ENCODE measurements at places on chromosomes 13 and 19.
A peak's percentile ranks its signal among the peaks of the same experiment; 100 is the strongest.

DNA sequence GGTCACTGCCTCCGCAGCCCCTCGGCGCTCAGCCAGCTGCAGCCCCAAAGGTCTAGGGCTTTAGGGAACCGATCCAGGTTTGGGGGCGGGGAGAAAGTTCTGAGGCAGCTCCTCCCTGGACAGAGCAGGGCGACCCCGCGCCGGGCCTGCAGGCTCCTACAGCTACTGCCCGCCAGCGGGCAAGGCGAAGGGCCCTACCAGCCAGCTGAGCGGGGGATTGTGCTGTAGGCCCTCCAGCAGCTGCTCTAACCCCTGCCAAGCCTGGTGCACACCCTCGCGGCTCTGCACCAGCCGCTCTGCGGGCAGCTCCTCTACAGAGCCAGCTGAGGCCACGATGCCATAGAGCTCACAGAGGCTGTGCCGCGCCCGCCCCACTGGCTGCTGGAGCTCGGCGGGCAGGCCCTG is 14.0 kb downstream of the PLIN4 start:
- no peak for DNase-seq

DNA sequence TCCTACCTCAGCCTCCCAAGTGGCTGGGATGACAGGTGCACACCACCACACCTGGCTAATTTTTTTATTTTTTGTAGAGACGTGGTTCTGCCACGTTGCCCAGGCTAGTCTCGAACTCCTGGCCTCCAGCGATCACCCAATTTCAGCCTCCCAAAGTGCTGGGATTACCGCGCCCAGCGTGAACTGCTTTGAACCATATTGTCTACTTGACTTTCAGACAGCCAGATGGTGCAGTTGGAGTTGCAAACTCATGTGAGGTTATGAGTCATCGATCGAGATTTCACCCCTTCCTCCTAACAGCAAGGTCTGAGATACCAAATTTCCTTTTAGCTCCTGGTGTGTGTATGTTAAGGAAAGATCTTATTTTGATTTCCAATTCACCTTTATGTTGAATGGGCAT is 2.7 kb downstream of the SLC27A1 start:
- DNase-seq: peak; percentile 27

DNA sequence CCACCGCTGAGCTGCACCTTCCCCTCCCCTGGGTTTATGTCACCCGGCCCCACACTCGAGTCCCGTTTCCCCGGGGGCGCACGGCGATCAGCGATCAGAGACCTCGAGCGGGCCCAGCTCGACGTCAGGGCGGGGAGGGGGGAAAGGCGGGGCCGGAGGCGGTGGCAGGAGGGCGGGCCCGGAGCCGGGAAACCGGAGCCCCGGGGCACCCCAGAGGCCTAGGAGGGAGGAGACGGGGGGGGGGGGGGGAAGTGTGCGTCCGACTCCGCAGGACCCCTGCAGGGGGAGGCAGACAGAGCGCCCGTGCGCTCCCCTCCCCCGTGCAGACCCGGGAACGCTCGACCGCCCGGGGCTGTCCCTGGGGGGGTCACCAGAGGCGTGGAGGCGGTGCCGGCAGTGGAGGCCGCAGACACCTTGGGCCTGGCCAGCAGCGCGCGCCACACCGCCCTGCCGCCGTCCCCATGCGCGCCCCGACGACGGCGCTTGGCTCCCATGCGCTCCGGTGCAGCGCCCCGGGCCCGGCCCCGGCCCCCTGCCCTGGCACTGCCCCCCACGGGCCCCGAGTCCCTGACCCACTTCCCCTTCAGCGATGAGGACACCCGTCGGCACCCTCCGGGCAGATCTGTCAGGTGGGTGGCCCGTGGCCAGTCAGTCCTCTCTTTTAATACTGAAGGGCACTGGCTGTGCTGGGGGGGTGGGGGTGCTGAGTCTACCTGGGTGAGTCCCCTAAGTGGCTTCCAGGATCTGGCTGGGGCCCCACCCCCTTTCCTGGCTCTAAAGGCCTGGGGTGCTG is 11.8 kb downstream of the PDE4A start:
- peak; percentile 61 for DNase-seq

DNA sequence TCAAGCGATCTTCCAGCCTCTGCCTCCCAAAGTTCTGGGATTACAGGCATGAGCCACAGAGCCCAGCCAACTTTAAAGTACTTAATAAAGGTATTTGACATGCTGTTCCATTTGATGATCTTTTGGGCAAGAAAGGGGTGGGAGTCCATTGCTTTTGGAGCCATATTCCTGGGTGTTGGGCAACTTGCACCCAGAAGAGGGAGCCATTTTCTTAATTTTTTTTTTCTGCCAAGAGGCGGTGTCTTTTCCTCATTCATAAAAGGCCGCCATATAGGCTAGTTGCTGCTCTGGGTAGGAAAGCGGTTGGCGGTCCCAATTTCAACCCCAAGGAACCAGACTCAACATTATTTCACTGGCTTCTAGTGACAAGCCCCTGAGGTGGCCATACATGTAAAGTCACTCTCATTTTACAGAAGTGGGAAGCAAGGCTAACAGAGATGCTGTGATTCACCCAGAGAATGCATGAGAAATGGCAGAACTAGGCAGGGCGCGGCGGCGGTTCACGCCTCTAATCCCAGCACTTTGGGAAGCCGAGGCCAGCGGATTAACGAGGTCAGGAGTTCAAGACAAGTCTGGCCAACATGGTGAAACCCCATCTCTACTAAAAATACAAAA is 139.6 kb downstream of the CACNA1A start:
- DNase-seq: no peak

- DNase-seq: no peak
These were observed 23.6 kb downstream of the PROZ start for GRCh38 chr13:113182046-113182445.

DNA sequence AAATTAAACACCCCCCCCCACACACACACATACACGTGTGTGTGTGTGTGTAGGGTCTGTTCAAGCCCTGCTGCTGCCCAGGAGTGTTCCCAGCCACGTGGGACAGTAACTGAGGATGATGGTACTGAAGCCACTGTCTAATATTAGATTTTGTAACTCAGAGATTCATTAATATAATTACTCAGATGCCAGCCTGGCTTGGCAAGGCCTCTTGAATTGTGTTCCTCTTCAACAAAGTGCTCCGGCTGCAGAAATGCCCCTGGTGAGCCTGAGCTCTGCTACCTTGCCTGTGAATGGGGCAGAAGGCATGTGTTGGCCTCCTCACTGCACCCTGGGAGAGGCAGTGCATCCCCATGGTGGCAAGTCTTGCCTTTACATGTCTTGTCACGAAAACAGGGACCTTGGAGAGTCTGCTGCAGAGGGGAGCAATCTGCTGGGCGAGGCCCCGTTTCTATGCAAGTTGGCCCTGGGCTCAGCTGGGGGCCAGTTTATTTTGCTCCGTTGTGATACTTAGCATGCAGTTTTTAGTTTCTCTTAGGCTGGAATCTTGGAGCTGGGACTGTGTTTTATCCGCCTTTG is 44.0 kb downstream of the NFIX start:
- no peak for DNase-seq

DNA sequence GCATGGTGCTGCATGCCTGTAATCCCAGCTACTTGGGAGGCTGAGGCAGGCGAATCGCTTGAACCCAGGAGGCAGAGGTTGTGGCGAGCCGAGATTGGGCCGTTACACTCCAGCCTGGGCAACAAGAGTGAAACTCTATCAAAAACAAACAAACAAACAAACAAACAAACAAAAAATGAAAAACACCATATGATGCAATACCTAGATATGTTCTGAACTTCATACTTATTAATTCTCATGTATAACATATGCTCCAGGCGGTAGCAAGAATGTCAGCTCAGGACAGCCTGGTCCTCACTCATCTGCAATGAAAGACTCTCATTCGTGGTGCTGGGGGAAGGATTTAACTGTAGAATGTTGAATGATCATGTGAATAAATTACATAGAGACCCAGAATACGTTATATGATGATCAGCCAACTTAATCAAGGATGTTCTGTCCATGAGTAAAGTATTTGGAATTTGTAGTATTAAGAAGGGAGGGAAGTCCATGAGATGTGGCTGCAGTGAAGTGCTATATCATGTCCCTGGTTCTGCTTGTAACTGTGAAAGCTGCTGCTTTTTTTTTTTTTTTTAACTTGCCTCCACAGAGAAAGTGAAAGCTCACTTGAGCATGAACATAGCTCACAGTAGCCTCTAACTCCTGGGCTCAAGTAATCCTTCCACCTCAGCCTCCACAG is 206.8 kb downstream of the UQCRFS1 start:
- no peak for DNase-seq

DNA sequence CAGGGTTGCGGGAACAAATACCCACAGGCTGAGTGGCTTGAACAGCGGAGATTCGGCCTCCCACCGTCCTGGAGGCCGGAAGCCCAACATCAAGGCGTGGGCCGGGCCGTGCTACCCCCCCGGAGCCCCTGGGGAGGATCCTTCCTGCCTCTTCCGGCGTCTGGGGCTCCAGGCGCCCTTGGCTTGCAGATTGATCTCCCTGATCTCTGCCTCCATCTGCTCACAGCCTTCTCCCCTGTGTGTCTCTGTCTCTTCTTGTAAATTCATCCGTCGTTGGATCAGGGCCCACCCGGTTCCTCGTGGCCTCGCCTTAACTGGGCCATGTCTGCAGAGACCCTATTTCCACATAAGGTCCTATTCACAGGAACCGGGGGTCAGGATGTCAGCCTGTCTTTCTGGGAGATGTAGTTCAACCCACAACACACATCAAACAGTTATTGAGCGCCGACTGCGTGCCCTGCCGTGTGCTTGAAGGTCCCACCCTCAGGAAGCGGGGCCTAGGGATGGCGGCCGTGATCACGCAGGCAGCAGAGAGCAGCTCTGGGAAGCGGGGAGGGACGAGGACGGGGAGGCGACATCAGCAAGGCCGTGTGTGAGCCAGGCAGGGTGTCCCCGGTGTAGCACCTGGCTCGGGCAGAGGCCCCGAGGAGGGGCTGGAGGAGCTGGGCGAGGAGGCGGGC is 21.3 kb downstream of the HCN2 start:
- DNase-seq: peak; percentile 60

GRCh38 chr13:29976535-29976934 is 126.1 kb upstream of the UBL3 start:
- DNase-seq: no peak

GRCh38 chr19:46818812-46819211 is 30.4 kb upstream of the SLC1A5 start:
- no peak for DNase-seq

DNA sequence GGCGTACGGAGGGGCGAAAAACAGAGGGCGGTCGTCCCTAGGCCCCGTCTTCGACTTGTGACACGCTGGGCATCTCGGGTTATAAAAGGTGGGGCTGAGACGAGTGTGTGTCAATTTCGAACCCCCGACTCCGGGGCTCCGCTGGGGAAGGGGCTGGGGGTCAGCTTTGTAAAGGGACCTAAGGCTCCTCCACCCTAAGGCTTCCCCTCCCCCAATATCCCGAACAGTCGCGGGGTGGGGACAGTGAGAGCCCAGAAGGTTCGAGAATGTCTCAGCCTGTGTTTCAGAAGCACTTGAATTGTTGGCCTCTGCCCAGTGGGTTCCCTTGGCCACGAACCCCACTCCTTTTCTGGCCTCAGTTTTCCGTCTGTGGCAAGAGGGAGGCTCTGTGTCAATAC is 450 bp downstream of the SELENOW start:
- DNase-seq: peak; percentile 11

GRCh38 chr19:38838986-38839761 is 7.6 kb upstream of the ECH1 start:
- DNase-seq: no peak

DNA sequence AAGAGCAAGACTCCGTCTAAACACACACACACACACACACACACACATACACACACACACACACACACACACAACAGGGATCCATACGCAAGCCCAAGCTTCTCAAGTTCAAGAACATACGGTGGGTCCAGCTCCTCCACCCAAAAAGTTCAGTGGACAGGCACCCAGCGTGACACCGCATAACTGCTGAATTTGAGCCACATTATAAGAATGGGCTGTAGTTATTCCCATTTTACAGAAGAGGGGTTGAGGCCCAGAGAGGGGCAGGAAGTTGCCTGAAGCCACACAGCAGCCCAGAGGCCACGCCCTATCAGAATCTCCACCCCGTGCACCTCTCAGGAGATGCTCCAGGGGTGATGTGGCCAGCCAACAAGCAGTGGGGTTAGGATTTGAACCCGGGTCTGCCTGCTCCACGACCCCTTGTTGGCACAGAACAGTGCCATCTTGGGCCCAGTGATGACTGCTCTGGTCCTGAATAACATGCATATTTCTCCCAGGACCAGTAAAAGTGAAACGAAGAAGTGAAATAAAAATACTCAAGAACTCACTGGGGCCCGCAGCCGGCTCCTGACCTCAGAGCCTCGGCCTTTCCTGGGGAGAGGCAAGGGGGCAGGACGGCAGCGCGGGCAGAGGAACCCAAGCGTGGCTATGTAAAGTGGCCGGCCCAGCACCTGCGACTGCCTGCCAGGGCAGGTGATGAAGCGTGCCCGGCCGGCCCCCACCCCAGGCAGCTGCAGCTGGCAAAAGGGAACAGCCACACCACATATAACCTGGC is 61.9 kb downstream of the AP1M1 start:
- DNase-seq: no peak

- DNase-seq: no peak
These were observed 145.5 kb downstream of the FOXO1 start for GRCh38 chr13:40520916-40521315.

GRCh38 chr13:77040835-77041234 is 13.9 kb upstream of the FBXL3 start:
- DNase-seq: no peak

DNA sequence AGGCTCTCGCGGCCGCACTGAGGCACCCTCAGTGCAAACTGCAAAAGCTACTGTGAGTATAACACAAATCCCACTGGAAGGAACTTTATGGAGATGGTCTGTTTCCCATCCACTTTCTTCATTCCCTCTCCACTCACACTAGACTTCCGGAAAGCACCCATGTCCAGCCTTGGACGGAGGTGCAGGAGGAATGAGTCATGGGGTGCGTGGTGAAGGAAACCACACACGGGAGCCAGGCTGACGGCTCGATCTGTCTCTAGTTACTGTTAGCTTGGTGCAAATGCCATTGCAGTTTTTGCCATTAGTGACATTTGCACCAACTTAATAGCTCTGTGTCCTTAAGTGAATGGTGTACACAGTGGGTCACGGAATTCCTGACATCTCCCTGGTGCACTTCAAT is 14.6 kb downstream of the NLRP8 start:
- no peak for DNase-seq

DNA sequence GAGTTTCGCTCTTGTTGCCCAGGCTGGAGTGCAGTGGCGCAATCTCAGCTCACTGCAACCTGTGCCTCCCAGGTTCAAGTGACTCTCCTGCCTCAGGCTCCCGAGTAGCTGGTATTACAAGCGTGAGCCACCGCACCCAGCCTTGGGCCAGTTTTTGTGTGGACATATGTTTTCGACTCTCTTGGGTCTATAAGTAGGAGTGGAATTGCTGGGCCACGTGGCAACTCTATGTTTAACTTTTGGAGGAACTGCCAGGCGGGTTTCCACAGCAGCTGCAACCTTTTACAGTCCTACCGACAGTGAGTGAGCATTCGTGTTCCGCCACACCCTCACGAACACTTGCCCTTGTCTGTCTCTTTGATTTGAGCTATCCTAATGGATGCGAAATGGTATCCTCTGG is 44.9 kb downstream of the BICRA start:
- no peak for DNase-seq

DNA sequence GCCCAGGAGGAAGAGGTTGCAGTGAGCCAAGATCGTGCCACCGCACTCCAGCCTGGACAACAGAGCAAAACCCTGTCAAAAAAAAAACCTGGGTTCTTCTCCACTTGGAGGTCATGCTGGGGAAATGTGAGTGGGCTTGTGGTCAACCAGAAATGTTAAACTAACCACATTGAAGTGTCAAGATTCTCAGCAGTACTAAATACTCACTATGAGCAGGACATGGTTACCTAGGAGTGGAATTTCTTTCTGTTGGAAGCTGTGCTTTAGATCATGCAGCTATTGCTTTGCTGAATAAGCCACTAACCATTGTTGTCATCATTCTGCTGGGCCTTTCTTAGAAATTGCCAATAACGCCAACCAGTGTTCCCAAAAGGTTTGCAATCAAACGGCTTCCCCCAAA is 253.3 kb upstream of the TSHZ3 start:
- DNase-seq: no peak

Measured in CD4-positive, alpha-beta T cell treated with Interleukin-2 at 100 ng/mL for 4 hours (primary cell).